SK-N-SH (cell line): ENCODE measurements at places on chromosomes 7 and 10.
A peak's percentile ranks its signal among the peaks of the same experiment; 100 is the strongest.

DNA sequence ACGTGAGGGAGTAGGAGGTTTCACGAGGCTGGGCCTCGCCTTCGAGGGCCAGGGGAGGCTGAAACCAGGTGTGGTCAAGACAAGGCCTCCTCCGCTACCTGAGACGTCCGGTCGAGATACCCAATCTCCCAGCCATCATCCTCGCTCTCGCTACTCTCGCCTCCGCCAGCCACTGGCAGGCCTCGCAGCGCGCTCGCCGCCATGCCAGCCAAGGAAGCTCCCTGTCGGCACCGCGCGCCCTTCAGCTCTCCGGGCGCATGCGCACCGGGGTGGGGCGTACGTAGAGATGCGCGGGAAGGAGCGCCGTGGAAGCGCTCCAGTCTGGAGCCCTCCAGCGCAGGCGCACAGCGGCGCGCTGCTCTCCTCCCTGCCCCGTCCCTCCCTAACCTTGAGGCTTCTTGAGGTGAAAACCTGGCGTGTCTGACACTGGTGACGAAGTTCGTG lies at the start of gene ASZ1:
Gene ASZ1 (minus strand): TSS at position 236 of the 444 bp plus-strand sequence. CDS start 33 bp downstream, at position 203.
- H3K27me3 ChIP-seq, result peaks cover 32% of the 10 kb centered on the region; the same call in 1 of the 2 replicates
- no peaks in the 10 kb centered on the region for H3K36me3 ChIP-seq
- H3K4me1 ChIP-seq, result no peaks in the 10 kb centered on the region
- H3K4me3 ChIP-seq, result no peak within 1 kb of the TSS
- H3K27ac ChIP-seq, result no peak within 1 kb of the TSS

DNA sequence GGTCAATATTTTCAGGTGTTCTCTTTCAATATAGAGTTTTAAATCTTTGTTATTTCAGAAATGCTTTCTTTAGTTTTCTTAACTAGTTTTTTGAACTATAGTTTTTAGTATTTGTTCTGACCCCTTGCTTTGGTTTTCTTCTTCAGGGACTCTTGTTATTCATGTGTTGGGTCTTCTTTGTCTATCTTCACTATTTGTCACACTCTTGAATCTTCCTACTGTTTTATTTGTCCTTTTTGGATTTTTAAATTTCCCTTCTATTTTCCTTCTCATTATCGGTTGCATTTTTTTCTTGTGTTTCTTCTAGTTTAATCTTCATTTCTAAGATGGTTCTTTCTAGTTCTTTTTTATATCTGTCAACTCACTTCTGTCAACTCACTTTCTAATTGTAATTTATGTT lies 37.1 kb upstream of the PRKAG2 start:
- no peak for DNase-seq
- H3K27me3 ChIP-seq, result peaks cover 29% of the 10 kb centered on the region
- H3K36me3 ChIP-seq, result no peaks in the 10 kb centered on the region

DNA sequence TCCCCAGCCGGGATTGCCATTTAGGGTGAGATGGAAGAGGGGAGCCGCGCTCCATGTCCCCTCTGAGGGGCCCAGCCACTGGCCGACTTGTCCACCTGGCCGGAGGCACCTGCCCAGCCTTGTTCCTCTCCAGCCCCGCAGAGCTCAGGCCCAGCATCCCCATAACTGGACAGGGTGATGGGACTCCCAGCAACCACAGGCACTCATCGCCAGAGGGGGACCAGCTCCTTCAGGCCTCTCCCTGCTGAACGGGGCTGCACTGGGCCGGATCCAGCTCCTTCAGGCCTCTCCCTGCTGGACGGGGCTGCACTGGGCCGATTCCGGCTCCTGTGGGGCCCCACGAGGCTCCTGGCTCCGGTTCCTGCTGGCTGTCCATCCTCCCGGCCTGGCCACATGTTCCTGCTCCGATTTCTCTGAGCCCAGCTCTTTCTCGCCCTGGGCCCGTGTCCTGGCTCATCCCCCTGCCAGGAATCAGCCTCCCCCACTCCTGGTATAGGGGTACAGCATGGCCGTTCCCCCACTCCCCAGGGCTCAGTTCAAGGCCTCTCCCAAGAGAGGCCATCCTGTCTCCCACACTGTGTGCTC lies 56.1 kb upstream of the ADGRA1 start:
- H3K27me3 ChIP-seq, result no peaks in the 10 kb centered on the region
- H3K4me3 ChIP-seq, result no peak overlapping the region
- no peaks in the 10 kb centered on the region for H3K4me1 ChIP-seq
- DNase-seq, result no peak
- no peaks in the 10 kb centered on the region for H3K36me3 ChIP-seq
- no peak overlapping the region for H3K27ac ChIP-seq

GRCh38 chr10:86203162-86203905 lies 163.3 kb downstream of the GRID1 start:
- DNase-seq, result no peak
- no peak overlapping the region for H3K27ac ChIP-seq
- no peak overlapping the region for H3K4me3 ChIP-seq
- H3K27me3 ChIP-seq, result no peaks in the 10 kb centered on the region
- H3K4me1 ChIP-seq, result no peaks in the 10 kb centered on the region
- H3K36me3 ChIP-seq, result no peaks in the 10 kb centered on the region

DNA sequence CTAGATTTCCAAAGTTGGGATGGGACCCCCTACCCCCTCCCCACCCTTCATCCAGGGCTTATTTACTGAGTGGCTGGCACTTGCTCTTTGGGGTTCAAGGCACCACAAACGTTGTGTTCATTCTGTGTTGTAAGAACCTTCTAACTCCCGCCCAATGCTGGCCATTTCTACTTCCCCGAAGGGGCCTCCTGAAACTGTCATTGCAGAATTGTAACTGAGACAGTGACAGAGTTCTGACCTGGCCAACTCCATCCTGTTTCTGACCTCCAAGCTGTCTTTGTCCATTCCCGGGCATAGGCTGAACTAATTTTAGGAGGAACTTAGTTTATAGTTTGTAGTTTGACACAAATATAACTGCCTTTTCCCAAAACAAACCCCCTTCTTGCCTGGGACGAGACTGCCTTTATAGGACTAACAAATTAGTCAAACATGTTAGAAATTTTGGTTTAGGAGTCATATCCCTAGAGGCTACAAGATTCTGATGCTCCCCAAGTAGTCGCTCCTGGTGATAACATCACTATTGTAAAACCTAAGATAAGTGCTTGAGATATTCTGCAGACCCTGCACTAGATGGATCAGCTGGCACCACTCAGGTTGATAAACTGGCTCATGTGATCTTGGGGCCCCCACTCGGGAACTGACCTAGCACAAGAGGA lies 34.8 kb upstream of the ZMIZ2 start:
- no peaks in the 10 kb centered on the region for H3K36me3 ChIP-seq
- H3K27ac ChIP-seq, result no peak overlapping the region
- no peaks in the 10 kb centered on the region; the same call in 1 of the 2 replicates for H3K4me1 ChIP-seq
- H3K27me3 ChIP-seq, result no peaks in the 10 kb centered on the region

DNA sequence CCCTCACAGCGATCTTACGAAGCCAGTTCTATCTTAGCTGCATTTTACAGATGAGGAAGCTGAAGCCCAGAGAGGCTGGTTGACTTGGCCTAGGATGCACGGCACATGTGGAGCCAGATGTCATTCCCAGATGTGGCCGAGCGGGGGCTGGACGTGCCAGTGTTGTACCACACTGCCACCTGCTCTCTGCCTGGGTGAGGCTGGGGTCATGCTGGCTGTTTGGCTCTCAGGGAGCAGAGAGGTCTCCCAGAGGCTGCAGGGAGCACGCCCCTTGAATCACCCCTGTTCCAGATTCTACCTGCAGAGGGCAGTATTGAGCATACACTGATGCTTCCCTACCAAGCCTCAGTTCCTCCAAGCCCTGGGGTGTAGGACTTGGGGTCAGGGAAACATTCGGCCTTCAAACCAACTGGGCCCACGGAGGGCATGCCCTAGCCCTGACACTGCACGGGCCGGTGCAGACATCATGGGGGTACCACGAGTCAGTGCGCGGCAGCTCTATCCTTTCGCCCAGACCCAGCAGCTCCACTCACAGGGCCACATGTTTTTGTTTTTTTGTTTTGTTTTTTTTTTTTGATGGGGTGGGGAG lies 3.8 kb upstream of the GTF2IRD1 start:
- H3K27ac ChIP-seq, result no peak overlapping the region
- H3K27me3 ChIP-seq, result no peaks in the 10 kb centered on the region
- peak; percentile 92 for DNase-seq

GRCh38 chr7:157691586-157692459 lies 355.0 kb downstream of the DNAJB6 start:
- peak; percentile 56 for DNase-seq
- H3K27ac ChIP-seq, result no peak overlapping the region; the same call in 1 of the 2 replicates
- no peak overlapping the region for H3K4me3 ChIP-seq

DNA sequence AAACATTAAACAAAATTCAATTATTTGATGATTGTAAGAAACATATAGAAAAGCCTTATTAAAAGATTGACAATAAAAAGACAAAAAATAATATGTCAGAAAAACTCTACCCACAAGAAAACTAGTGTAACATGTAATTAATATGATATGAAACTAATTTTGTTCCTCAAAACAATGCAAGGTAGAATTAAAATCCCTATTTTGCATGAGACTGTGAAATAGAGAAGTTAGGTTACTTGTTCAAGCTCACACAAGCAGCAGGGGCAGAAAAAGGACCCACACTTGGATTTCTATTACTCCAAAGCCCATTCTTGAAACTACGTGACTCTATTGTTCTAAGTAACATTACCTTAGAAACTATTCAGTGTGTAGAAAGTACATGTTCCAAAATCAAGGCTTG lies 96.4 kb downstream of the KCNMA1 start:
- H3K27ac ChIP-seq, result no peak overlapping the region
- H3K36me3 ChIP-seq, result no peaks in the 10 kb centered on the region
- peaks cover 3% of the 10 kb centered on the region; the same call in 1 of the 2 replicates for H3K4me1 ChIP-seq
- DNase-seq, result no peak
- no peak overlapping the region for H3K4me3 ChIP-seq

GRCh38 chr7:36809510-36809909 lies 85.2 kb upstream of the AOAH start:
- H3K27ac ChIP-seq, result peak overlapping the region; percentile 95
- H3K4me3 ChIP-seq, result no peak overlapping the region
- DNase-seq, result no peak
- no peaks in the 10 kb centered on the region for H3K4me1 ChIP-seq
- no peaks in the 10 kb centered on the region for H3K27me3 ChIP-seq
- no peaks in the 10 kb centered on the region for H3K36me3 ChIP-seq

GRCh38 chr7:104486931-104487330 lies 158.5 kb downstream of the LHFPL3 start:
- H3K4me3 ChIP-seq, result no peak overlapping the region
- peaks cover 3% of the 10 kb centered on the region; the same call in 1 of the 2 replicates for H3K4me1 ChIP-seq
- H3K27ac ChIP-seq, result no peak overlapping the region
- H3K36me3 ChIP-seq, result no peaks in the 10 kb centered on the region
- H3K27me3 ChIP-seq, result 0 out of 2 replicates have a peak, but pooled peaks cover 6% of the 10 kb centered on the region

GRCh38 chr10:59805014-59805413 lies 51.8 kb upstream of the MRLN start:
- no peaks in the 10 kb centered on the region for H3K4me1 ChIP-seq
- peaks cover 70% of the 10 kb centered on the region for H3K36me3 ChIP-seq
- H3K4me3 ChIP-seq, result no peak overlapping the region
- peak; percentile 23 for DNase-seq

DNA sequence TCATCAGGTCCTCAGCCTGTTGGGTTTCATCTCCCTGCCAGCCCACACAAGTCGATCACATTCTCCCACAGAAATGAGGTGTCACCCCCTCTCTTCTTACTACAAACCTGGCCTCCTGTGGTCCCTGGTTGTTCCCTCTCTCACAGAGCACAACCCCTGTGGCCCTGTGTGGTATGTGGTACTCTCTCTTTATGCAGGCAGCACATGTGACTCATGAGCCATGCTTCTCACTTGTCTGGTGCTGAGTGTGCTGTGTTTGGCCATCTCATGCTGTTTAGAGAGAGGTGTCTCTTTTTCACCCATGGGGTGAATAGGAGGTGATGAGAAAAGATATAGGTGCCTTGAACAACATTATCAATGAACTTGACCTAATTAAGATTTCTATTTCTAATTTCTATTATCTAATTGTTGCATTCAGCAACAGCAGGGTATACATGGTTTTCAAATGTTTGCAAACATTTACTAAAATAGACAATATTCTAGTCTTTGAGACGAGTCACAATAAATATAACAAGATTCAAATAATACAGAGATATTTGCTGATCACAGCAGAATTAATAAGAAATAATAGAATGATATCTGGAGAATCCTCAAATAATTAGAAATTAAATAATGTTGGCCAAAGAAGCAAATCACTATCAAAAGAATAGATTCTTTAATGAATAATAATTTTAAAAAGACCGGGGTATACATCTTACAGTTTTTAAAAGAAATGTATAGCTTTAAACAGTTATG lies 633.8 kb upstream of the IGFBP3 start:
- H3K36me3 ChIP-seq, result no peaks in the 10 kb centered on the region
- no peak for DNase-seq
- H3K27me3 ChIP-seq, result no peaks in the 10 kb centered on the region

GRCh38 chr10:35927341-35927740 lies 285.2 kb upstream of the FZD8 start:
- no peaks in the 10 kb centered on the region for H3K27me3 ChIP-seq
- no peak for DNase-seq
- H3K36me3 ChIP-seq, result no peaks in the 10 kb centered on the region
- no peak overlapping the region for H3K4me3 ChIP-seq

GRCh38 chr7:155191901-155192478 lies 105.7 kb upstream of the INSIG1 start:
- no peak overlapping the region for H3K4me3 ChIP-seq
- no peak for DNase-seq
- no peaks in the 10 kb centered on the region for H3K36me3 ChIP-seq
- H3K27ac ChIP-seq, result no peak overlapping the region
- H3K4me1 ChIP-seq, result peaks cover 2% of the 10 kb centered on the region; the same call in 1 of the 2 replicates

DNA sequence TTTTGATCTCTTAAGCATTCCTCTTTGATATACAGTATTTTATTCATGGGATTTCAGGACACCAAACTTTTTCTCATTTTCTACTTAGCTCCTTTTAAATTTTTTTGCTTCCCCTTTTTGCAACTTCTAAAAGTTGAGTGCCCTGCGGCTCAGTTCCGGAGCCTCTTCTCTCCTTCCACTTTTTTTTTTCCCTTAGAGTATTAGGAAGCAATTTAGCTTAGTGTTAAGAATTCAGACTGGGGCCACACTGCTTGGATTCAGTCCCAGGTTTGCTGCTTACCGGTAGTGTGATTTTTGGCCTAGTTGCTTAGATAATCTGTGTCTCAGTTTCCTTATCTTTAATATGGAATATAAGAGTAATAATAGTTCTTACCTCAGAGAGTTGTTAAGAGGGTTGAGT lies 3.4 kb downstream of the STAM start:
- no peak overlapping the region for H3K4me3 ChIP-seq
- DNase-seq, result no peak
- peaks cover 4% of the 10 kb centered on the region for H3K36me3 ChIP-seq
- H3K27ac ChIP-seq, result no peak overlapping the region

- no peaks in the 10 kb centered on the region for H3K36me3 ChIP-seq
- DNase-seq, result no peak
- H3K4me1 ChIP-seq, result peaks cover 26% of the 10 kb centered on the region; the same call in 1 of the 2 replicates
- H3K27me3 ChIP-seq, result no peaks in the 10 kb centered on the region
- no peak overlapping the region for H3K4me3 ChIP-seq
Observed at GRCh38 chr7:73972614-73973013, 55.4 kb upstream of the ELN start.

DNA sequence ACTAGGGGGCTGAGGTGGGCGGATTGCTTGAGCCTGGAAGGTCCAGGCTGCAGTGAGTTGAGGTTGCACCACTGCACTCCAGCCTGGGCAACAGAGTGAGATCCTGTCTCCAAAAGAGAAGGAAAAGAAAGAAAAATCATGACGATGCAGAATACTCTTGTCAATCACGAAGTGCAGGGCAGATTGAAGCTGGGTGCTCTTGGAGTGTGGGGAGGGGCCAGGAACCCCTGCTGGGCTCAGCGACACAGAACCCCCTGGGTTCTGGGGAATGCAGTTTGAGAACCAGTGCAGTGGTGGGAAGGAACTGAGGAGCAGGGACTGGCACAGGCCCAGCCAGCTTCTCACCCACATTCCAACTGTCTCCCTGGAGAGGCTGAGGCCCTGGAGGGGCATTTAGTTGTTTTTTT lies 10.8 kb upstream of the INTS1 start:
- no peak for DNase-seq
- H3K27me3 ChIP-seq, result no peaks in the 10 kb centered on the region
- H3K36me3 ChIP-seq, result no peaks in the 10 kb centered on the region
- H3K4me3 ChIP-seq, result no peak overlapping the region
- no peak overlapping the region for H3K27ac ChIP-seq
